D721Med (cell line): ENCODE measurements at places on chromosomes 12 and 14.
A peak's percentile ranks its signal among the peaks of the same experiment; 100 is the strongest.

- DNase-seq = no peak
Measured at GRCh38 chr12:5716976-5717375, 228.1 kb downstream of the ANO2 start.

DNA sequence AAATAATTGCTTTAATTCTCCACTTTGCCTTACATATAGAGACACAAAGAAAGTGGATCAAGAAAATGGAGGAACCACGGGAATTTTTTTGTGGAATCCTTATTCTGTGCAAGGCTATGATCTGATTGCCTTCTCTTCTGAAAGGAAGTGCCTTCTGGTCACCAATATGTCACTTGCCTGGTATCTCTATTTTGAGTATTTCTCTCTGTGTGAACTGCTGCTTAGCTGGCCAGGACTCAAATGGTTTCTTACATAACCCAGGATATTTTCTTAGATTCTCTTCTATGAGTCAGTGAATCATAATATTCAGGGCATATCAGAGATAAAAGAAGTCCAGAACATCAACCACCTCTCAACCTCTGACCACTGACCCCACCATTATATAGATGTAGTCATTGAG lies 156.1 kb downstream of the DIO2 start:
- no peak for DNase-seq

DNA sequence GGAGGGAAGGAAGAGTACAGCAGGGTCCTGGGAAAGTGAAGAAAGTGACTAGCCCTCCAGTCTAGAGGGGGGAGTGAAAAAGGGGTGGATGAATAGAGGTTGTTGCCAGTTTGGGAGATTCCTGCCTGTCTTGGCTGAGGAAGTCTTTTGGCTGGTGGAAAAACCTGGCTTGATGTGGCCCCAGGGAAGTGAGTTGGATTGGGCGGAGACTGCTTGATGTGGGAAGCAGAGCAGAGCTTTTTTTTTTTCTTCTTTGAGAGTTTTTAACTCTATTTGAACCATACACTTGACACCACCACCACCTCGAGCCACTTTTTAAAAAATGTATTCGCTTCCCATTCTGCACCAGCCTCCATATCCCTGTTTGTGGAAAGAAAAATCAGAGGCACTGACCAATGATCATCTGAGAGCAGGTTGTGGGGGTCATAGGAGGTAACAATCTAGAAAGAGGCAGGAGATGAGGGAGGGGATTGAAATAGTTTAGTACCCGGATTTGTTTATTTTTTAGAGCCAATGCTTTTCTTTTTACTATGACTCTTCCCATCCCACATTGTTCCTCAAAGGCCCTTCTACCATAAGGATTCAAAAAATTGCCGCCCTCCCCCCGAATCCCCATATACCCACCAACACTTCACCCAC lies 690 bp upstream of the DTX3 start:
- DNase-seq = no peak

DNA sequence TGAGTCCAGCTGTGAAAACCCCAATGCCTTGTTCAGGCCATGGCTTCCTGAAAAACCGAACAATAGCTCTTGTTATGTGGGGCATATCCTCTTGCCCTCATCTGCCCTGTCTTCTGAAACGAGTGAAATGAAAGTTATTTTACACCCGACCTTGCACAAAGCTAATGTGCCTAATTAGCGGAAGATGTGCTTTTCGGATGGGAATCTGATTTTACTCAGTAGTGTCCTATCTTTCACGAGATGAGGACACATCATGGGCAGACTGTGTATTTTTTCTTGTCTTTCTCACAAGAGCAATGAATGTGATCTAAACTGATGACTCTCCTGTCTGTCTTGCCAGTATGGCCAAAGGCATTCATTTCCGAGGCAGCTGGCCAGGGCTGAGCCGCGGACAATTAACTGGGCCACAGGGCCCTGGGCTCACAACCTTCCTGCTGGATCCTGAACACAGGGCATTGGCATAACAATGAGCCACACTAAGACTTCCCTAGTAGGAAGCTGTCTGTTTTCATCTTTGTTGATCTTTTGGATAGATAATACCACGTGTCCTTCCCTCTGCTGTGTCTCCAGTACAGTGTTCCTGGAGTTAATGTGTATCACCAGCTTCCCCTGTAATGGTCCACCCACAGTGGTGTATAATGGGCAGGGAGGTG lies 86.0 kb upstream of the HIF1A start:
- no peak for DNase-seq

DNA sequence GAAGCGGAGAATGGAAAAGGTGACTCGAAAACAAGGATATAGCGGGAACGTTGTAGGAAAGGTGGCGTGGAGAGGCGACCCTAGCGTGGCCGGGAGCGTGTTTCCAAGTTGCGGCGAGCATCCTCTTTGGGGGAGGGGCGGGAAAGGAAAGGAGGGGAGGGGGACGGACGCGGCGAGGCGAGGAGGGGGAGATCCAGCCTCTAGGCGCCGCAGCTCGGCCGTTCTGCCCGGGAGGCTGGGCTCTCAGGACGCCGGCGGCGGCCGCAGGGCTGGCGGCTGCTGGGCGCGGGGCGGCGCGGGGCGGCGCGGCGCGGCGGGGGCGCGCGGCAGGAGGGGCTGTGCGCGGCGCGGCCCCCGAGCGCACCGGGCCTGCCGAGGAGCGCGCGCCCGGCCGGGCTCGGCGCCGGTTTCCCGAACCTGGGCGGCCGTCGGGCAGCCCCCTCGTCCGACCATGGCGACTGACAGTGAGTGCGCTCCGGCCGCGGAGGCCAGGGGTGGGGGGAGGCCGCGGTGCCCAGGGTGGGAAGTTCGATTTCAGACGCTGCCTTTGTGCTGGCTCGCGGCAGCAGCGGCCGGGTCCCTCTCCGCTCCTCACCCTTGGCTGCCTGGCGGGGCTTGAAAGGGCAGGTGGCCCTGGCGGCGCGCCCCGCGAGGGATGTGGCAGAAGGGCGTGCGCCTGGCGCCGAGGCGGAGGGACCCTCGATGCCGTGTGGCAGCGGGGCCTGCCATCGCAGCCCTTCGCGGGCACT lies 50.3 kb downstream of the SNAPC1 start:
- DNase-seq = peak; percentile 24

DNA sequence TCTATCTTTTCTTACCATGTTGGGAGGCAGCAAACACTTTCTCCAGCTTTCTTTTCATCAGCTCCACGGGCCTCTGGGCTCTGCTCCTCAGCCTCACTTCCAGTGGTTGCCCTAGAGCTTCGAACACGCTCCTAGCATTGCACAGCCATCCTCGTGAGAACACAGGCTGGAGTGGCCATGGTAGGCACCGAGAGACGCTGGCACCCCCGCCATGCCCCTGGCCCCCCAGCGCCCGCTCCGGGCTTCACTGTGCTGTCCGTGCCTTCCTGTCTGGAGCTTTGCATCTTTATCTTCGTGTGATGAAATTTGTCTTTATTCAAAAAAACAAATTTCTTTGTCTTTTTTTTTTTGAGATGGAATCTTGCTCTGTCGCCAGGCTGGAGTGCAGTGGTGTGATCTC lies 352.2 kb downstream of the TMEM121 start:
- no peak for DNase-seq

GRCh38 chr12:77686760-77687159 lies 143.9 kb upstream of the NAV3 start:
- DNase-seq = no peak

DNA sequence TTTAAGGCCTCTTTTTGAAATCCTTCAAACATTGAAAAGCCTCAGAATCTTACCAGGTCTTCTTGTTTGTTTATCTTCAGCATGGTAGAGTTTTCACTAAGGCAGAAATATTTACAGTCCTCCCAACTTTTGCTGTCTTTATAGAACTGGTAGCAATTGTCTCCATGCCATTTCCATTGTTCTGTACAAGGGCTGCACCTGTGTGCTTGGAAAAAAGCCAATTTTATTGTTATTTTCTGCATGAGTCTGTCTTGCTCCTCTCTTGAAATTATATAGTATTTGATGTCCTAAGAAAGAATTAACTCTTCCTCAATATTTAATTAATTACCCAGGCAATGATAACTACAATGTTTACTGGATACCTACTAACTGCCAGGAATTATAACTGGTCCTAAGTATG lies 23.3 kb downstream of the CLEC1A start:
- DNase-seq = no peak
